HT-29 (cell line): ENCODE measurements at places on chromosomes 1 and 21. TPM values are rescaled to one million over a fixed set of nuclear protein-coding genes. Genes with fewer than 3 reads are reported as not detected.

Gene S100A7A
- not detected in 2 replicates for total RNA-seq

Gene MYBPH
- not detected in 2 replicates for total RNA-seq

Gene FAM78B
- not detected in 2 replicates for total RNA-seq

Gene FMO4
- total RNA-seq: 1.5 TPM in 1 of 2 replicates, not detected in the other

Gene ZNF648
- total RNA-seq: not detected in 2 replicates

Gene ETV3L
- total RNA-seq: not detected in 2 replicates

Gene MAP3K6
- 17.0 and 19.7 TPM in 2 replicates for total RNA-seq

Gene CD247
- total RNA-seq: not detected in 2 replicates

Gene TEDDM1
- not detected in 2 replicates for total RNA-seq

Gene NAV1
- 0.51 and 0.99 TPM in 2 replicates for total RNA-seq

Gene THEM5
- not detected in 2 replicates for total RNA-seq

Gene PRPF38B
- total RNA-seq: 28.2 and 30.0 TPM in 2 replicates

Gene SYT6
- total RNA-seq: not detected in 2 replicates

Gene TMEM52
- 10.8 and 12.0 TPM in 2 replicates for total RNA-seq

Gene TGFBR3
- total RNA-seq: 4.3 and 7.1 TPM in 2 replicates

Gene RAB3B
- total RNA-seq: 0.20 and 0.26 TPM in 2 replicates

Gene AIRE
- not detected in 2 replicates for total RNA-seq

Gene SLC30A10
- total RNA-seq: not detected in 2 replicates

Gene ACOT11
- total RNA-seq: 23.4 and 24.4 TPM in 2 replicates

Gene NGF
- total RNA-seq: not detected in 2 replicates

Gene CD48
- not detected in 2 replicates for total RNA-seq

Gene CD244
- total RNA-seq: not detected in 2 replicates

Gene NUP133
- 31.5 and 33.5 TPM in 2 replicates for total RNA-seq

Gene TARBP1
- 23.6 and 25.8 TPM in 2 replicates for total RNA-seq

Gene IVL
- total RNA-seq: 2.0 and 2.2 TPM in 2 replicates

Gene DHRS3
- total RNA-seq: 84.8 and 90.2 TPM in 2 replicates

Gene CYP4Z1
- total RNA-seq: not detected in 2 replicates

Gene RGS13
- not detected in 2 replicates for total RNA-seq

Gene NBPF12
- 2.0 and 2.4 TPM in 2 replicates for total RNA-seq

Gene AVPR1B
- not detected in 2 replicates for total RNA-seq

Gene AKT3
- total RNA-seq: not detected in 2 replicates

Gene HSD11B1
- total RNA-seq: not detected in 2 replicates

Gene LCE1A
- total RNA-seq: not detected in 2 replicates

Gene PRR9
- total RNA-seq: not detected in 2 replicates

Gene CTTNBP2NL
- 4.9 and 5.2 TPM in 2 replicates for total RNA-seq

Gene APH1A
- total RNA-seq: 117 and 138 TPM in 2 replicates

Gene FCRLB
- total RNA-seq: 1.4 and 3.4 TPM in 2 replicates

Gene VWA1
- 220 and 232 TPM in 2 replicates for total RNA-seq

Gene SAMD13
- total RNA-seq: 0.43 and 0.60 TPM in 2 replicates

Gene SLC41A1
- total RNA-seq: 5.0 and 5.4 TPM in 2 replicates

Gene MMP23B
- total RNA-seq: 0.10 and 1.3 TPM in 2 replicates

Gene SPRR2B
- not detected in 2 replicates for total RNA-seq

Gene DYRK3
- total RNA-seq: 0.31 and 0.36 TPM in 2 replicates

Gene AGO4
- total RNA-seq: 2.8 and 3.3 TPM in 2 replicates

Gene BEND5
- not detected in 2 replicates for total RNA-seq

Gene CFAP74
- not detected in 2 replicates for total RNA-seq

Gene LRRIQ3
- not detected in 2 replicates for total RNA-seq

Gene LCE1D
- not detected in 2 replicates for total RNA-seq

Gene DYNLT5
- total RNA-seq: not detected in 2 replicates

Gene BMP8B
- 2.9 and 3.5 TPM in 2 replicates for total RNA-seq

Gene DIRAS3
- total RNA-seq: not detected in 2 replicates

Gene SYTL1
- total RNA-seq: 17.1 and 21.9 TPM in 2 replicates

Gene ADAMTS4
- total RNA-seq: not detected in 2 replicates

Gene MAP1LC3C
- not detected in 2 replicates for total RNA-seq

Gene HSD3B1
- 1.3 TPM in 1 of 2 replicates, not detected in the other for total RNA-seq

Gene SPRR1B
- 0.57 and 1.9 TPM in 2 replicates for total RNA-seq

Gene SPRR2G
- not detected in 2 replicates for total RNA-seq

Gene LIPI
- not detected in 2 replicates for total RNA-seq

Gene SPATC1L
- total RNA-seq: 8.3 and 12.7 TPM in 2 replicates

Gene ATP1A4
- total RNA-seq: not detected in 2 replicates
